ENCODE measurements at places on chromosomes 5 and 9. TPM values are rescaled to one million over a fixed set of nuclear protein-coding genes. Genes with fewer than 3 reads are reported as not detected.

The PROB1 gene
- 0.78 TPM for total RNA-seq

The NR2F1-AS1 gene
- 0.11 TPM for total RNA-seq

The SLC45A2 gene
- not detected for total RNA-seq

The SPARC gene
- 214 TPM for total RNA-seq

The IGIP gene
- total RNA-seq, result 0.87 TPM

The DIPK1B gene
- 0.08 TPM for total RNA-seq

The PCDH12 gene
- 0.04 TPM for total RNA-seq

The ZNF883 gene
- total RNA-seq, result 1.6 TPM

The ADAMTSL1 gene
- total RNA-seq, result 9.3 TPM

The CDC20B gene
- not detected for total RNA-seq

The TIMD4 gene
- not detected for total RNA-seq

The C5orf58 gene
- total RNA-seq, result not detected

The ADGRD2 gene
- not detected for total RNA-seq

The TERT gene
- not detected for total RNA-seq

The SLC28A3 gene
- total RNA-seq, result 0.08 TPM

The RMRP gene
- 1,810 TPM for total RNA-seq

Measured in hair follicular keratinocyte (primary cell).